Stimulated activated CD4-positive, alpha-beta T cell treated with anti-CD3 and anti-CD28 coated beads, Interleukin-15, amount 100 ng/mL, for 24 hours (primary cell): ENCODE measurements at places on chromosomes 2 and 18.

GRCh38 chr18:38923540-38923939, 1357.9 kb upstream of the CELF4 start:
- DNase-seq = no peak

DNA sequence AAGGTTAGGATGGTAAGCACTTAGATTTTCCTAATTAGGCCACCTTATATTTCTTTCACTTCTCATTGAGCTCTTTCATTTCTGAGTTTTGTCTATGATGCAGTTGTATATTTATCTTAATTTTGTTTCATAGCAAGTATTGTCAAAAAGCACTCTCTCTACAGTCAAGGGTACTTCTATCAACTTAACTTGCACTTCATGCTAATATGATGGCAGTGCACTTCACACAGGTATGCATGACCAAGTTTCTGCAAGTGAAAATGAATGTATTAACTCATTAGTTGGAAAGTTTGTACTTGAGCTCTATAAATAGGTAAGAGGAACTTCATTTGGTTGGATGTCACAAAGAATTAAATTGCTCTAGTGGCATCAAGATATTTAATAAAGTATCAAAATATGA, 51.5 kb upstream of the CDH19 start:
- no peak for DNase-seq

- no peak for DNase-seq
Measured at GRCh38 chr2:221370857-221371211, 201.3 kb downstream of the EPHA4 start.

DNA sequence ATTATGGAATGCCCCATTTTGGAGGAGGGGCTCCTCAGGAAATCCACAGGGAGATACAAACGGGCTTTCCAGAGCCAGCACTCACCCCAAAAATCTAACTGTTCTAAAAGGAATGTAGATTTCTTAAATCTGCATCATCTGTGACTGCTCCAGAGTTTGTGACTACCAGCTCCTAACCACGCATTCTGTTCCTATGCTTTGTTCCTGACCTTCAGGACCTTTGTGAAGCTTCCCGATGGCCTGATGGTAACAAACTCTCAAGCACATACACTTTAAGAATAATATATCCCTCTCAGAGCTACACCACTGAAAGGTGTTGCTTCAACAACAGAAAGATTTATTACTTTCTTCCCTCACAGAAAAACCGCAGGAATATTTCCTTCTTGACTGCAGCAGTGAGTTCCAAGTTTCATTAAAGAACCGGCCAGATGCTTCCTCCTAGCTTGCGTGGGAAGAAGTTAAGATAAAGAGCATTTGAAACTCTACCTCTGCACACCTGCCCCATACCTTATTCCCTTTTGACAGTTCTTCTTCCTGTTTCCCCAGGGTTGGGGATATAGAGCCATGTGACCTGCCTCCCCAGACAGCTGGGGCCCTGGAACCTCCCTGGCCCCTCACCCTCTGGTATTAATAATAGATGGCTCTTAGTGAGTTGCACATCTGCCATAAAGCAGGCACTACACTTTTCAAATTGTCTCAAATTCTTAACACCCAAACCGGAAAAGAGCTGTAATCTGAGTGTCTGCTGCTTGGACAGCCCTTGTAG, 40.2 kb upstream of the EML4 start:
- no peak for DNase-seq

DNA sequence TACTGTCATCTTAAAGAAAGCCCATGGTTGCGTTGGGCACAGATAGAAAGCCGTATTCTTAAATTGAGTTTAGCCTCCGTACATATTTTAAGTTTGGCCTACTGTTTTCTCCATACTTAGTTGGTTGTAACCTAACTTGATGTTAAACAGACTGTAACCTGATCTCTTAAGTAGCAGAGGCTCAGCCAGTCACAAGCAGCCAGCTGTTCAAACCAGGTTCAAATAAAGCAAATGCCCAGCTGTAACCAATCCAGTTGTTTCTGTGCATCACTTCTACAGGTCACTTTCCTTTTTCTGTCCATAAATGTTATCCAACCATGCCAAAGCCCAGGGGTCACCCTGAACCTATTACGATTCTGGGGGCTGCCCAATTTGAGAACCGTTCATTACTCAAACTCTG, 10.0 kb upstream of the THADA start:
- no peak for DNase-seq
